GM23248 (cell line): ENCODE measurements at places on chromosomes 2 and 18. TPM values are rescaled to one million over a fixed set of nuclear protein-coding genes. Genes with fewer than 3 reads are reported as not detected.

GRCh38 chr2:115691409-115691808, 1249.0 kb downstream of the DPP10 start:
- H3K4me3 ChIP-seq: no peak overlapping the region
- no peaks in the 10 kb centered on the region for H3K36me3 ChIP-seq
- no peaks in the 10 kb centered on the region for H3K4me1 ChIP-seq
- DNase-seq: no peak

DNA sequence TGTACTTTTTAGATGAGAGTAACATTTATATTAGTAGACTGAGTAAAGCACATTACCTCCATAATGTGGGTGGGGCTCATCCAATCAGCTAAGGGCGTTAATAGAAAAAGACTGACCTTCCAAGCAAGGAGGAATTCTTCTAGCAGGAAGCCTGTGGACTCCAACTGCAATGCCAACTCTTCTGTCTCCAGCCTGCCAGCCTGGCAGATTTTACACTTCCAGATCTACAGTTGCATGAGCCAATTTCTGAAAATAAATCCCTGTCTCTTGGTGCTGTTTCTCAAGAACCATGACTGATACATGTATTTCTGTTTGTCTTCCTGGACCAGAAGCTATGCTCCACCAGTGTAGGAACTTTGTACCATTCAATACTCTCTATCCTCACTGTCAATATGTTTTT, 69.0 kb upstream of the LMAN1 start:
- H3K4me3 ChIP-seq: no peak overlapping the region
- DNase-seq: no peak
- no peaks in the 10 kb centered on the region for H3K4me1 ChIP-seq
- no peak overlapping the region for H3K27ac ChIP-seq
- no peaks in the 10 kb centered on the region for H3K27me3 ChIP-seq

- peaks cover 35% of the 10 kb centered on the region for H3K36me3 ChIP-seq
- no peak for DNase-seq
These were observed 19.8 kb downstream of the CCT7 start for GRCh38 chr2:73253901-73254300.

SLC4A3 gene
- 0.54 and 1.6 TPM in 2 replicates for total RNA-seq

DNA sequence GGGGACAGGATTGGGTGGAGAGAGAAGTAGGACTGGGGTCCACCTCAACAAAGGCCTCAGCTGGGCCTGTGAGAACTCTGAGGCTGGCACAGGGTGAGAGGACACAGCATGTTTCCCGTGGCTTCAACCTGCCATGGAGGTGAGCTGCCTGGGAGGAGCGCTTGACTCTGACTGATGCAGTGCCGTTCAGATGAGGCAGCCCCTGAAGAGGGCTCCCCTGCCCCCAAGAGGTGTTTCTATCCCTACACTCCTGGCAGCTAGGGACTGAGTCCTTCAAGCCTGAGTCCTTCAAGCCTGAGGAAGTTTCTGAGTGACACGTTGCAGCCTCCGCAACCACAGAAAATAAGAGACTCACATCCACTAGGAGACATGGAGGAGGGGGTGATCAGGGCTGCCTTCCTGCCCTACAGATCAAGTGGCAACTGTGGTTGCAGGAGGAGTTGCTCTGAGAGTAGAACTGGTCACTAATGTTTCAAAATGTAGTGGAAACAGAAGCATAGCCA, 49.6 kb upstream of the TMEM177 start:
- H3K27me3 ChIP-seq: peaks cover 19% of the 10 kb centered on the region
- no peak for DNase-seq

DNA sequence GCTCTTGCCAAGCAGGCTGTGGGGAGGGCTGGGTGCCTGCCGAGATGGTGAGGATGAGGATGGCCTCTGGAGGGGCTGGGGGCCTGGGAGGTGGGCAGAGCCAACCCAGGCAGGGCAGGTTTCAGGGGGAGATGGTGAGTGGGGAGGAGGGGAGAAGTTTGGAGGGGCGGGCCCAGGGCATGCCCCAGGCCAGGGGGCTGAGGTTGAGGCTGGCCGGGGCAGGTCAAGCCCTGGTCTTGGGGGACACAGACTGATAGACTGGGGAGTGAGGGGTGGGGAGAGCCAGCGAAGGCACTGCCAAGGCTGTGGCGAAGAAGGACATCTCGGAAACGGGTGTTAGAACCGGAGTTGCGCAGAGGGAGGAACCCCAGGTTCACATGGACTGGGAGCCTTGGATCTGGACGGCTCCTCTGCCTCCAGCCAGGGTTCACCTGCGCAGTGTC, 12.6 kb downstream of the CAPN10 start:
- no peak overlapping the region for H3K4me3 ChIP-seq
- H3K27ac ChIP-seq: no peak overlapping the region
- no peak for DNase-seq
- no peaks in the 10 kb centered on the region for H3K36me3 ChIP-seq

ZNF521 gene
- 12.1 and 17.9 TPM in 2 replicates for total RNA-seq

GRCh38 chr2:142180820-142181533, 50.2 kb upstream of the LRP1B start:
- DNase-seq: peak; percentile 70
- H3K4me1 ChIP-seq: peaks cover 7% of the 10 kb centered on the region
- no peaks in the 10 kb centered on the region for H3K27me3 ChIP-seq
- H3K36me3 ChIP-seq: no peaks in the 10 kb centered on the region
- H3K4me3 ChIP-seq: no peak overlapping the region

GRCh38 chr2:68258851-68259250, 6.5 kb upstream of the PPP3R1 start:
- no peaks in the 10 kb centered on the region for H3K36me3 ChIP-seq
- no peak overlapping the region for H3K4me3 ChIP-seq
- DNase-seq: peak; percentile 30
- peaks cover 41% of the 10 kb centered on the region for H3K4me1 ChIP-seq
- H3K27ac ChIP-seq: no peak overlapping the region; the same call in 1 of the 2 replicates

DNA sequence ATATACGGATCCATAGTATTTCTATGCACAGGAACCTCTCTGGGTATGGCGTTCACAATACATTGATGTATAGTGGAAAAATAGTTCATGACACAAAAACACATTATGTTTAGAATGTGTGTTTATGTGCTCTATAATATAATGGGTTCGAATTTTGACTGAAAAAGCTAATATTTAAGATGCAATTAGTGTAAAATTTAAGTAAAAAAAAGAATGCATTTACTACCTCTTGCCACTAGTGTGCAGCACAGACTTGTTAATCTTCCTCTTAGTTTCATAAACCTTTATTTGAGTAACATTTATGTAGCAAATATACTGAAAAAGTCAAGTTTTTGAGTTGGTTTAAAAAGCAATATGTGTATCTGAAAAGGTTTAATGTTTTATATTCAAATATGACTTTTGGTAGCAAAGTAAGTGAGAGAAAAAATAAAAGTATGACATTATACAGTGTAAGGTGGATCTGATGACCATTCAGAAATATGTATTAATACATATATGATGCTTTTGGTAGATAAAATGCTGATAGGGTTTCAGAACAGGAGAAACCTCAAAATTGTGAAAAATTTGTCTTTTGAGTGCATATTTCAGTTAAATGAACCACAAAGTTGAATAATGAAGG, 49.4 kb downstream of the CCDC102B start:
- H3K4me3 ChIP-seq: no peak overlapping the region
- no peaks in the 10 kb centered on the region for H3K4me1 ChIP-seq
- H3K36me3 ChIP-seq: no peaks in the 10 kb centered on the region

SERPINB11 gene
- total RNA-seq: not detected in 2 replicates

DNA sequence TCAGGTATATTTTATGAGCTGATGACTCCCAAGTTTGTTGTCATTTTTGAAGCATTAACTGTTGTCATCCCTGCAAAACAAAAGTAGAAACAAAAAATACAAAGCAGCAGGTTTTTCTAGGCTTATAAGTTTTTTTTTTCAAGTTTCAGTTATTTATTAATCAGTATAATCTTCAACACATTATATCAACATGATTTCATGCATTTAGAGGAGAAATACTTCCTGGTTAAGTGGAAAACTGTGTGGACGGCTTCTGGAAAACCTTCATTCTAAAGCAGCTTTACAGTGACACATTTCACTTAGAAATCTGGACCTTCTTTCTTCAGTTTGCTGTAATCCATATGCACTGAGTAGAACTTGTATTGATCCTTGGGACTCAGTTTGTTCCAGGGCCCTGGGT, 34.6 kb upstream of the CD28 start:
- no peaks in the 10 kb centered on the region for H3K36me3 ChIP-seq
- H3K4me1 ChIP-seq: peaks cover 35% of the 10 kb centered on the region
- H3K4me3 ChIP-seq: no peak overlapping the region
- no peak for DNase-seq
- no peaks in the 10 kb centered on the region for H3K27me3 ChIP-seq

DNA sequence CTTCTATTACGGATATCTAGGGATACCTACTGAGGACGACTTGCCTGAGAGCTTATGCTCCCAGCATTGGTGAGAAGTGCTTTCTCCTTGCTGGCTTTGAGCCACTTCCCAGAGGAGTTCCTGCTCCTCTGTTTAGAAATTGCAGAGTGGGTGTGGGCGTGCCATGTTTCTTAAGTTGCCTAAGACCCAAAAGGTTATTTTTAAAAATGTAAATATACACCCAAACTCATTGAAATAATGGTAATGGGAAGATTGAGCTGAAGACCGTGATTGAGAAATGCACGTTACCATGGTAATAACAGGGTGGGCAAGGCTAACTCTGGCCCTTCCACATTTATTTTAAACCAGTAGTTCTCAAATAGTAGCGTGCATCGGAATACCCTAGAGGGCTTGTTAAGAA, 17.2 kb upstream of the TMEM200C start:
- no peaks in the 10 kb centered on the region for H3K4me1 ChIP-seq
- peaks cover 9% of the 10 kb centered on the region; the same call in 1 of the 2 replicates for H3K27me3 ChIP-seq
- H3K36me3 ChIP-seq: no peaks in the 10 kb centered on the region
- H3K4me3 ChIP-seq: no peak overlapping the region

- no peak overlapping the region for H3K27ac ChIP-seq
- no peaks in the 10 kb centered on the region for H3K36me3 ChIP-seq
- no peaks in the 10 kb centered on the region for H3K4me1 ChIP-seq
- peaks cover 28% of the 10 kb centered on the region for H3K27me3 ChIP-seq
- DNase-seq: no peak
- no peak overlapping the region for H3K4me3 ChIP-seq
These were observed 60.6 kb downstream of the DIPK1C start for GRCh38 chr18:74396171-74397169.
